Urothelium cell line (cell line): ENCODE measurements at places on chromosomes 5 and 9.
A peak's percentile ranks its signal among the peaks of the same experiment; 100 is the strongest.

- DNase-seq, result no peak
Observed at GRCh38 chr5:102886586-102886985, 131.5 kb downstream of the PAM start.

DNA sequence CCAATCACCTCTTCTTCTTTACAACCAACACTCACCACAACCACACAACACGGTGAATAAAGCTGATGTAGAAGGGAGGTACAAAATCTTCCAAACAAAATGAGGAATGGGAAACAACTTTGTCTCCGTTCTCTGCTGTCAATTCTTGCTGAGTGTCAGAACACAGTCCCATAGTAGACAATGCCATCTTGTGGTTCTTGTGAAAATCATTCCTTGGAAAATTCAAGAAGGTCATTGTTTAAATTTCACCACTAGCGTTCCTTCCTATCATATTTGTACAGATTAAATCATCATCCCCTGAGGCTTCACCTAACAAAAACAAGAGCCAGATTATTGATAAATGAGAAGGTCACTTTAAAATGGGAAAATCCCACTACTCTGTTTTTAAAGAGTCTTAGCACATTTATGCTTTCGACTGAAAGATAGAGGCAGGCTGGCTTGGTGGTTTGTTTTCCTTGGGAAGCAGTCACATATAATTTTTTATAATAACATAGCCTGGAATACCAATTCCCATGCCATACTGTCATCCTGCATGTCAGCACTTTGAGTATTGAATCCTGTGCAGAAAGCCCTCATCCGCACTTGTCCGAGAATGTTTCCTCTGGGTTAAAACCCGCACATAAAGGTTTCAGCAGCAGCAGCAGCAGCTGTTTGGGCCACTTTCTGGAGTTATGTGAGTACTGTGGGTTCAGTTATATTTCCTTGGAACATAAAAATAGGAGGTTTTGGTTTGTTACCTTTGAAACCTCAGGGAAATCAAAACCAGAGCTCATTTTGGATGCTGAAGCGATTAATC, 395.0 kb upstream of the SMARCA2 start:
- peak; percentile 17 for DNase-seq

- DNase-seq, result no peak
Observed at GRCh38 chr9:69917743-69918142, 97.1 kb downstream of the CFAP95 start.

DNA sequence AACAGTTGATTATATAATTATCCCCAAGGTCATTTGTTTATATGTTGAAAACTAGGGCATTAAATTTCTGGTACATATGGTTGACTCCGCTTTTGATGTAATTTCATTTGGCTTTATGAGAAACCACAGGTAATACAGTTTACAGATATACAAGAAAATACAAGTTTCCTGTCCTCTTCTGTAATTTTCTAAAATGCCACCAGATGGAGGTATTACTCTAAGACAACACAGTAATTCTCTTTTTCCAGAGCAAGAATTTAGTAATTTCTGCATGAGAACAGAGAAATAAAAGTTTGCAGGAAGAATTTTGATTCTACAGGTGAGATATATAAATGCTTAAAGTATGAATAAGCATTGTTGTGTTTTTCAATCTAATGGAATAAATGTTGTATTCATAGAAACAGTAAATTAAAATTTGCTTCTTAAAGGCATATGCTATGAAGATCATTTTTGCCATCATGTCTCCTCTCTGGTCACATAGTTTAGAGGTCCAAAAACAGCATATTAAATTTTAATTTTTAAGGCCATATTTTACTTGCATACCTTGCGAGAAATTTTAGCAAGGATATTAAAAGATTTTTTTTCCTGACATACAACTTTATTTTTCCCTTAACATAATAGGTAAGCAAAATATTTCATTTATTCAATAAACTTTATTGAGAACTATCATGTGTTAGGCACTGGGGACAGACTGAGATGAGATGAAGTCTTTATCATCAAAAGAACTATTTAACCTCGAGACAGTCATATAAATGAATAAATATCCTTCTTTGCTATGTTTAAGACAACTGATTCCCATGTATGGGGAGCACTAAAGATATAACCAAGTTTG, 22.7 kb downstream of the CHD1 start:
- peak; percentile 3 for DNase-seq

GRCh38 chr5:73908395-73908794, 282.4 kb downstream of the ARHGEF28 start:
- DNase-seq, result no peak

- DNase-seq, result peak; percentile 66
Observed at GRCh38 chr5:168114444-168115017, 176.9 kb upstream of the WWC1 start.

GRCh38 chr5:37226377-37226776, 22.8 kb downstream of the CPLANE1 start:
- no peak for DNase-seq

DNA sequence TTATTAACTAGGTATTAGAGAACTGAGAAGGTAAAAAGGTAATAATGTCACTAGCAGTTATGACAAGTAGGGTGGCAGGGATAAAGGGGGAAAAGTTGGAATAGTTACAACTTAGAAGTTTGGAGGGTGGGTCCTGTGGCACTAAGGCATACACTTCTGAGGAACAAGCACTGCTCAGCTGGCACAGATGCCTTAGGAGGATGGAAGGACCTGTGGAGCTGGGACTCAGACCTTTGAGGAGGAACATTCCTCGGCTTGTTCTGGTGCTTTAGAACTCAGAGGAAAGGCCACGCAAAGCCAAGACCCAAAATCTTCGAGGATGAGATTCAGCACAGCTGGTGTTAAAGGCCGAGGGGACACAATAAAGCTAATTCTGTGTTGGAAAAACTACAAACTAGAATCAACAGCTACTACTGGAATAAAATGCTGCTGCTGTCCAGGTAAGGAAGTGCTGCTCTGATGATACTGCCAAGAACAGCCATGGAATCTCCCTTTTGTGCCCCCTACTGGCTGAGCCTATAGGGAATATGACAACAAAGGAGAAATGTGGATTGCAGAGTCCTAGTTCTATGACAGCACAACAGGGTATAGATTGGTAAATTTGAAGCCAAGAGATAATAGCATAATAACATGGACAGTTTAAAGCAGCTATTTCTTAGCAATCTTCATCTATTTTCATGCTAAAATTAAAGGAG, 126.7 kb downstream of the SLC25A46 start:
- peak; percentile 36 for DNase-seq

- DNase-seq, result no peak
Observed at GRCh38 chr9:69145144-69145715, 28.8 kb upstream of the TJP2 start.

- DNase-seq, result no peak
Observed at GRCh38 chr9:101915482-101915881, 177.0 kb upstream of the GRIN3A start.

DNA sequence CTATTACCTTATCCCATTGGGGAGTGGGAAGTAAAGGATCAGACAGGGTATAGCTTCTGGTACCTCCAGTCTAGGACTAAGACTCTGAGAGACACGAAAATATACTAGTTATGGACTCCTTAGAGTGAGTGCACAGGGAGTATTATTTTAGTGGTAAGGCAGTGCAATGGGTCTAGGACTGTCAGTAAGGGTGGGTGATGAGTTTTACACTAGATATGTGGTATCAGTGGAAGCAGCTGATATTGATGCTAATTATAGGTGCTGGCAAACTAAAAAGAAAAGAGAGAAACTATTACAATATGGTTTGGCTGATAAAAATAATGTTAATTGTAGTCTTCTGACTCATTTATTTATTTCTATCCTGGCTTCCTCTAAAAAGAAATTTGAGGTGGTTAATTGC, 118.6 kb downstream of the UNC13B start:
- DNase-seq, result no peak

DNA sequence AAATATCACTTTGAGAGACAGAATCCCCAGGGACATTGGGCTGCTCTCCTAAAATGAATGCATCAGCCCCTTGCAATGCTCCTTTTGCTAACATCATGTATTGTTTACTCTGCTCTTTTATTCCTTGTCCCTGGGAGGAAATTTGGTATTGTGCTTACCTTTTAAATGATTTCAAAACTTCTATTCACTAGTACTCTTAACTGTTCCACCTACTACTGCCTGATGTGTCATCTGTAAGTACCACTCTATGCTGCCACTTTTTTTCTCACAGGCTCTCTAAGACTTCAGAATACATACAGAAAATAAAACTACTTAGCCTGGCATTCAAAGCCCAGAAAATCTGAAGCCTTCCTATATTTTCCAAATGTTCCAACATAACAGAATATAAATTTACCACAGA, 667.2 kb downstream of the BRINP1 start:
- no peak for DNase-seq

DNA sequence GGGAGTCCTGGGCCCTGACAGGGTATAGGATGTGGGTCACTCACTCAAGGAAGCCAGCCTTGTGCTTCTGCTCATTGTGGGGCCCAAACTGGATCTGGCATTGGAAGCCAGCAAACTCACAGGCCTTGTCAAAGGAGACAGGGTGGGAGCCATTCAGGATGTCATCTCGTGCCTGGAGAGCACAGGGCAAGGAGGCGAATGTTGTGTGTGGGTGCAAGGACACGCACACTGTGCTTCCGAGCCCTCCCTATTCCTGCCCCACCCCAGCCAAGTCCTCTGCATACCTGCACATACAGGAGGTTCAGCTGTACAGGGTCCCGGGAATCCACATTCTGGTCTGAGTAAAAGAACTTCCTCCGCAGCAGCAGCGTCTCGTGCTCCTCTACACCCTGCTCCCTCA, 8.1 kb downstream of the TLN1 start:
- no peak for DNase-seq

- no peak for DNase-seq
Observed at GRCh38 chr5:178289438-178289837, 56.8 kb upstream of the PHYKPL start.

DNA sequence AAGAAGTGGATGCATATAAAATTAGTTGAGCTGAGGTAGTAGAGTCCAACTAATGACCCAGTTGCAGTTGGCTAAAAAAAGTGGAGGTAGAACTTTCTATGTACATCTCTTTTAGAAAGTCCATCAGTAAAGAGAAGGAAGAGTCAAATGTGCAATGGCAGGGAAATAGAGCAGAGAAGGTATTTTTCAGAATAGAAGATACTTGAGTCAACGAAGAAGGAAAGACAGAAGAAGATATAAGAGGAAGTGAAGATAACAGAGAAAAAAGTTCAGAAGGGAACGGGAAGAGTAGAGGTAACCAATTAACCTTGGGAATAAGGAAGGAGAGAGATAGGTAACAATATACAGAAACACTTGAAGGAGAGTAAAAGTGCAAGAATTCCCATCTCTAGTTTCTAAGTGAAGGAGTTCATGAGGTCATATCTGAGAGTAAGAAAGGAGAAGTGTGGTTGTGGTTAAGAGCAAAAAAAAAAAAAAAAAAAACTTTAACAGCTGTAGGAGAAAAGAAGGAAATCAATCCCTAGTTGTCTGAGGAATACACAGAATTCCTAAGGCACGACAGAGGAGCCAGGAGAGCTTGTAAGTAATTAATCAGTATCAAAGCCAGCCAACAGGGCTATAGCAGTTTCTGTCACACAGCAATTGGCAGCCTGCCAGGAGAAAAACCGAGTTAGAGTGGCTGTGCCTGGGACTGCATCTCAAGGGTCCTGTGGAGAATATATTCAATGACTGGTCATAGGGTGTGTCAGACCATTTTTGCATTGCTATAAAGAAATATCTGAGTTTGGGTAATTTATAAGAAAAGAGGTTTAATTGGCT, 61.0 kb downstream of the ARL15 start:
- peak; percentile 22 for DNase-seq

GRCh38 chr5:149079883-149080282, 17.0 kb upstream of the SH3TC2 start:
- no peak for DNase-seq

- DNase-seq, result no peak
Observed at GRCh38 chr5:160500786-160501779, 79.4 kb downstream of the PTTG1 start.

DNA sequence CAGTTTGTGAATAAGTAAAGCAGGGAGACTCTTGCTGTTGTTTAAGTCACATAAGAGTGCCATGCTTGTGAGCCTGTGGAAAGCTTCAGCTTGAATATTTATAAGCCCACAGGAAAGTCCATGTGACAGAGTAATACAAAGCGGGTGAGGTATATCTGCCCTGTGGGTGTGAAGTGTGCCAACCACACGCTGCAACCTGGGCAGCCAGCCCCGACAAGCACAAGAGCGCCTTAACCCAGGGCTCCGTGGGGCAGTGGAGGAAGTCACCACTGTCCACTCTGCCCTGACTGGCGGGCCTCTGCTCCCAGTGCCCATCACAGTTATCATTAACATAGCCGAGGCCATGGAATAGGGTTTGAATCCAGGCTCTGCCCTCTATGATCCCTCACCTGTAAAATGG, 132.2 kb downstream of the SCAMP1 start:
- DNase-seq, result no peak

- DNase-seq, result peak; percentile 88
Observed at GRCh38 chr5:111997711-111998110, 240.7 kb upstream of the NREP start.

DNA sequence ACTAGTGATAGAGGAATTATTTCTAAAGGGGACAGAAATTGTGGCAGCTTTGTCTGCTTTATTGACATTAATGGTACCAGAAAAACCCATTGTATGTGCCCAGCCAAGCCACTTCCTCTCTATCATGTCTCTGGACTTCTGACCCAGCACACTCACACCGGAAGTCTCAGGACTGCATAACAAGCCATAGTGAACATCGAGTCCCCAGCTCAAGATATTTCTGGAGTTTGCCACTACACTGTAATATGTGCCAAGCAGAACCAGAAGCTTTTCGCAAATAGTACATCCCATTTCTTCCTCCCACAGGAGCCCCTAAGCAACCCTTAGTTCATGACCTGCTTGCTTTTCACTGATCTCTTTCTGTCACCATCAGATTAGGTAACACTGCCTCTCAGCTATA, 187.4 kb upstream of the GHR start:
- no peak for DNase-seq

- no peak for DNase-seq
Observed at GRCh38 chr5:141383345-141383744, 803 bp downstream of the PCDHGA7 start.

DNA sequence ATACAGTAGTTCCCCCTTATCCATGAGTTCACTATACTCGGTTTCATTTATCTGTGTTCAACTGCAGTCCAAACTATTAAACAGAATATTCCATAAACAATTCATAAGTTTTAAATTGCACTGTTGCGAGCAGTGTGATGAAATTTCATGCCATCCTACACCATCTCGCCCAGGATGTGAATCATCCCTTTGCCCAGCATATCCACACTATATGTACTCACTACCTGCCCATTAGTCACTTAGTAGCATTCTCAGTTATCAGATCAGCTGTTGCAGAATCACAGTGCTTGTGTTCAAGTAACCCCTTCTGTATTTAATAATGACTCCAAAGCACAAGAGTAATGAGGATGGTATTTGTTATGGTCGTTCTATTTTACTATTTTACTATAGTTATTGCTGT, 51.5 kb downstream of the SHOC1 start:
- DNase-seq, result peak; percentile 37
